ENCODE measurements at places on chromosomes 12 and 14. TPM values are rescaled to one million over a fixed set of nuclear protein-coding genes. Genes with fewer than 3 reads are reported as not detected.

Gene NKX2-1
- not detected for total RNA-seq

Gene HCAR3
- 0.41 TPM for total RNA-seq

Gene ISCA2
- 22.2 TPM for total RNA-seq

Gene ZC2HC1C
- total RNA-seq, result 1.1 TPM

Gene ADAM21
- not detected for total RNA-seq

Gene TAS2R7
- not detected for total RNA-seq

Gene SERPINA3
- total RNA-seq, result 140 TPM

Gene FGD4
- total RNA-seq, result 52.7 TPM

Gene ASB2
- 48.3 TPM for total RNA-seq

Gene CALM1
- total RNA-seq, result 493 TPM

- no peak for DNase-seq
- peaks cover 18% of the 10 kb centered on the region for H3K4me1 ChIP-seq
- H3K4me3 ChIP-seq, result peak overlapping the region; percentile 72
- no peak overlapping the region for H3K27ac ChIP-seq
These were observed 1.5 kb downstream of the FGD4 start for GRCh38 chr12:32400866-32401265.

- no peak for DNase-seq
- H3K27ac ChIP-seq, result peak overlapping the region; percentile 62
- no peaks in the 10 kb centered on the region for H3K36me3 ChIP-seq
- no peaks in the 10 kb centered on the region for H3K27me3 ChIP-seq
- peak overlapping the region; percentile 84 for H3K4me3 ChIP-seq
- peaks cover 43% of the 10 kb centered on the region for H3K4me1 ChIP-seq
These were observed 201.9 kb upstream of the FOXN3 start for GRCh38 chr14:89618811-89619551.

GRCh38 chr12:3328081-3328480 is 162.9 kb upstream of the PRMT8 start:
- no peak overlapping the region for H3K4me3 ChIP-seq
- H3K36me3 ChIP-seq, result no peaks in the 10 kb centered on the region
- no peaks in the 10 kb centered on the region for H3K4me1 ChIP-seq
- H3K27ac ChIP-seq, result no peak overlapping the region
- no peaks in the 10 kb centered on the region for H3K27me3 ChIP-seq

GRCh38 chr12:25495331-25496097 is 57.6 kb downstream of the LMNTD1 start:
- H3K27me3 ChIP-seq, result no peaks in the 10 kb centered on the region
- no peaks in the 10 kb centered on the region for H3K36me3 ChIP-seq
- DNase-seq, result no peak
- H3K27ac ChIP-seq, result no peak overlapping the region

DNA sequence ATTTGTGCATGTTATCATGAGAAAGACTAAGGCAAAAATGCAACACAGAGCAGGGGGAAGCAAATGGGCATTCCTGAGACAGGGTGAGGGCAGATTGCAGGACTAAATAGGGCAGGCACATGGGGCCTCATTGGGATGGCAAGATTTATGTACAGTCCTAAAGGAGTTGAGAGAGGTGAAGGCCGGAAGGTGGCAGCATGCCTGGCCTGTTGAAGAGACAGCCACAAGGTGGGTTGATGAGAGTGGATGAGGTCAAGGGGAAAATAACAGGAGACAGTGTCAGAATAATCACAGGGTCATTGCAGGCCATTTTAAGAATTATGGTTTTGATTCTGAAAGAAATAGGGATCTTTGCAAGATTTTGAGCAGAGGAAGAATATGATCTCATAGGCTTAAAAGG is 21.0 kb downstream of the PAH start:
- H3K36me3 ChIP-seq, result no peaks in the 10 kb centered on the region
- H3K27me3 ChIP-seq, result no peaks in the 10 kb centered on the region
- no peak for DNase-seq
- H3K4me3 ChIP-seq, result no peak overlapping the region
- H3K27ac ChIP-seq, result no peak overlapping the region

- H3K27me3 ChIP-seq, result no peaks in the 10 kb centered on the region
- no peak overlapping the region for H3K4me3 ChIP-seq
- H3K36me3 ChIP-seq, result no peaks in the 10 kb centered on the region
- no peak overlapping the region for H3K27ac ChIP-seq
- no peak for DNase-seq
These were observed 23.9 kb downstream of the GNG2 start for GRCh38 chr14:51884086-51884927.

DNA sequence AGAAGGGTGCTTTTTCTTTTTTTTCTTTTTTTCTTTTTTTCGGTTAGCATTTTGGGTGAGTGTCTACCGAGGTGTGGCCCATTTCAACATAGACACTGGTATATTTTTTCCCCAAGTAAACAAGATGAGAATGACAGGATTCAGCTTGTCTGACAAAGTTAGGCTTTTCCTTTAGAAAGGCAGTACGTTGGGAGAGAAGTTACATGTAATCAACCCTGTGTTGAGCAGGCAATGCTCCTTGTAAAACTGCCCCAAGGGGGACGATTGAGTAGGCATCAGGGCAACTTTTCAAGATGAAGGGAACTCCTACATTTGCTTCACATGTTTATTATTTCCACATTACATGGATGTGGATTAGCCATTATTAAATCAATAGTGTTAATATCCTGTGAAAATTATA is 1.7 kb downstream of the EMP1 start:
- no peaks in the 10 kb centered on the region for H3K36me3 ChIP-seq
- H3K4me1 ChIP-seq, result peaks cover 3% of the 10 kb centered on the region
- H3K27ac ChIP-seq, result no peak overlapping the region
- no peaks in the 10 kb centered on the region for H3K27me3 ChIP-seq

DNA sequence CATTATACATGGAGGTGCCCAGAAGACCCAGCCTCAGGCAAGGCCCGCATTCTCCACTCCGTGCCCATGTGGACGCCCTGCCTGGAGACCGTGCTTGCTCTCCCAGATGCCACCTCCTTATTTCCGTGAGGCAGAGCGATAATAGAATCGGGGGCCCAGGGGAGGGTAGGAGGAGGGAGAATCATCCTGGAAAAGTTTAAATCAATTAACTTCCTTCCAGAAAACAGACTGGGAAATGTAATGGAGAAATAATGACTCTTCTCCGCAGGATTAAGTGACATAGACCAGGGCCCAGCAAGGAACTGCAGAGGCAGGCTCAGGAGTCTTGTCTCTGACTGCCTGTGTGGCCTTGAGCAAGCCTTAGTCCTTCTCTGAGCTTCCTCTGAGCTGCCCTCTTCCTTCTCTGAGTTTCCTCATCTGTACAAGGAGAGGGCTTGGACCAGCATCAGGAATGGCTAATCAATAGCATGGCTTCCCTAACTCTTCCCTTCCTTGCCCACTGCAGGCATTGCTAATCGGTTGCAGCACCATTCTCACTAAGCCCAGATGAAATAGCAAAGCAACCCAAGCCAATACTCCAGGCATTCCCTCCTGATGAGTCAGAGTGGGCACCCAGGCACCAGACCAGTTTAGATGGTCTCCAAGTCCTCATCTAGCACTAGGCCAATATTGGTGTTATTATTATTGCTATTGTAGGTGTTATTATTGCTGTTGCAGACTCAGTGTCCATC is 11.3 kb upstream of the FAM222A start:
- DNase-seq, result no peak
- H3K27ac ChIP-seq, result no peak overlapping the region
- no peaks in the 10 kb centered on the region for H3K36me3 ChIP-seq
- H3K27me3 ChIP-seq, result no peaks in the 10 kb centered on the region
- no peaks in the 10 kb centered on the region for H3K4me1 ChIP-seq

DNA sequence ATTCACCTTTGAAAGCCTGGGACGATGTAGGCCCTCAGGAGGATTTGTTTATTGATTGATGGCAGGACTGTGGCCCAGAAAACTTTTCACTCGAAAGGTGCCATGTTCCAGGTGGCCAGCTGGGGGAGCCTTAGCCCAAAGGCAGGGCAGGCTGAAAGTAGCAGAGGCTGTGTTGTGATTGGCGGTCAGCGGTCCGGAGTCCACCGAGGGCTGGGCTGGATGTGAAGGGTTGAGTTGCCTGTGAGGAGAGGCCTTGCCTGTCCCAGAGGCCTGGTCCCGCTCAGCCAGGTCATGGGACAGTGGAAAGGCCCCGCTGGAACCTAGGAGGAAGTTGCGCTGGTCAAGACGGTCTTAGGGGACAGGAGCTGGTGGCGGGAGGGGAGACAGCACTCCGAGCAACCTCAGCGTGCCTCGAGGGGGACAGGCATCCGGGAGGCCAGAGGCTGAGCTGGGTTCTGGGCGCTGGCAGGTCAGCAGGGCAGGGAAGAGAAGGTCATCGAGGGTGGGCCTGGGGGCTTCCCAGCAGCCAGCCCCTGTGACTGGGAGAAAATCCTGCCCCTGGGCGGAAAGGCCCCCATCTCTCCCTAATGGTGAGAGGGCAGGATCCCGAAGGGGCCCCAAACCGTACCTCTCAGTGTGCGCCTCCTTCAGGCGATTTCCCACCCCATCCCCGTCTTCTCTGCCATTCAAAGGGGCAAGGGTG is 26.3 kb downstream of the CMA1 start:
- no peak for DNase-seq
- H3K4me3 ChIP-seq, result no peak overlapping the region
- no peaks in the 10 kb centered on the region for H3K4me1 ChIP-seq
- no peak overlapping the region for H3K27ac ChIP-seq

DNA sequence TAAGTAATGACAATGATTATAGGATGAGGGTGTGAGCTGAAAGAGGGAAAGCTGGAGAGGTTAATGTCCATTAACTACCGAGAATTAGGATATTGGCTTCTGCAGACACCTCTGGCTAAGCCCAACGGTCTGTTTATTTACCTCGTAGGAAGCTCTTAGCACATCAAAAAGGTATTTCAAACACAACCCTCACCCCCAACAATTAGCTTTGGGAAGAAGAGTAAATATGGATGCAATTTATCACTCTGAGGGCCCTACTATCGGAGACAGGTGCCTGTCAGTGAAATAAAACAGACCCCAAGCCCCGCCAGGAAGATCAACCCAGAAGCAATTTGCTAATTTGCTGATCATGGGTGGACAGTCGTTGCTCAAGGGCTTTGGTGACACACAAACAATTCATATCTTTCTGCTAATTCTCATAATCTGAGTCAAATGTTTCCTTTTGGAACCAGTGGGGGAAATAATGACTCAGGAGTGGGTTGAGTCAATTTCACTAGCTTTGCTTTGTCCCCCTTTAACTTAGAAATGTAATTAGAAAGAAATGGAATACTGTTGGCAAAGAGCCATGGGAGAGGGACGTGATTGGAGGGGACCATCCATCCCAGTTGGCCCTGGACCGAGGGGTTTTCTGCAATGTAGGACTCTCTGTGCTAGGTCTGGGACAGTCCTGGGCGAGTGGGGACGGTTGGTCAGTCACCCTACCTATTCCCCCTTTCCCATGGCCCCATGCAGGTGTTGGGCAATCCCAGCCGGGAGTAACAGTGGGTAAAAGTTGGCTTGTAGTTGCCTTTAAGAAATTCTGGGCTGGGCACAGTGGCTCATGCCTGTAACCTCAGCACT is 99.1 kb upstream of the MED13L start:
- no peaks in the 10 kb centered on the region for H3K36me3 ChIP-seq
- H3K27ac ChIP-seq, result no peak overlapping the region
- peaks cover 18% of the 10 kb centered on the region for H3K4me1 ChIP-seq
- H3K4me3 ChIP-seq, result no peak overlapping the region

GRCh38 chr14:94942601-94943000 is 172.7 kb upstream of the GSC start:
- H3K4me1 ChIP-seq, result no peaks in the 10 kb centered on the region
- H3K4me3 ChIP-seq, result no peak overlapping the region
- DNase-seq, result no peak
- no peaks in the 10 kb centered on the region for H3K27me3 ChIP-seq
- H3K27ac ChIP-seq, result no peak overlapping the region

GRCh38 chr14:51848120-51848519 is 12.3 kb upstream of the GNG2 start:
- no peak for DNase-seq
- no peaks in the 10 kb centered on the region for H3K4me1 ChIP-seq
- no peak overlapping the region for H3K27ac ChIP-seq
- H3K27me3 ChIP-seq, result no peaks in the 10 kb centered on the region
- H3K36me3 ChIP-seq, result no peaks in the 10 kb centered on the region

DNA sequence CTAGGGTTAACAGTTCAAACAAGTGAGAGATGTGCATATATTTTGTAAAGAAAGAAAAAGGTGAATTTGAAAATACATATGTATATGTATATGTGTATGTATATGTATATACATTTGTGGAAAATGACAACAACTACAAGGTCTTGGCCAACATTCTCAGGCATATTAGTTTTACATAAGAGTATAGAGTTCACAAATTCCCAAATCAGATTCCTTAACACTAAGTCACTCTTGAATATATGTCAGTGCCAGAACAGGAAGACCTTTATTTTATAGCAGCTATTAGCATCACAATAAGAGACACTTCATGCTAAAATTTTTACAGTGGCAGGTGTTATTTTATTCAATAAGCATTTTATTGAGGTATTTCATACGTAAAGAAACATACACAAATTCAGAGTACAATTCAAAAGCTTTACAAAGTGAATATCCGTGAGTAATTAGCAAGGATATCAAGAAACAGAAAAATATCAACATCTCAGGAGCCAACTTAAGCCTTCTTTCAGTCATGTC is 179.7 kb downstream of the SLC6A15 start:
- H3K27ac ChIP-seq, result no peak overlapping the region
- no peaks in the 10 kb centered on the region for H3K4me1 ChIP-seq
- no peak overlapping the region for H3K4me3 ChIP-seq
- no peak for DNase-seq

DNA sequence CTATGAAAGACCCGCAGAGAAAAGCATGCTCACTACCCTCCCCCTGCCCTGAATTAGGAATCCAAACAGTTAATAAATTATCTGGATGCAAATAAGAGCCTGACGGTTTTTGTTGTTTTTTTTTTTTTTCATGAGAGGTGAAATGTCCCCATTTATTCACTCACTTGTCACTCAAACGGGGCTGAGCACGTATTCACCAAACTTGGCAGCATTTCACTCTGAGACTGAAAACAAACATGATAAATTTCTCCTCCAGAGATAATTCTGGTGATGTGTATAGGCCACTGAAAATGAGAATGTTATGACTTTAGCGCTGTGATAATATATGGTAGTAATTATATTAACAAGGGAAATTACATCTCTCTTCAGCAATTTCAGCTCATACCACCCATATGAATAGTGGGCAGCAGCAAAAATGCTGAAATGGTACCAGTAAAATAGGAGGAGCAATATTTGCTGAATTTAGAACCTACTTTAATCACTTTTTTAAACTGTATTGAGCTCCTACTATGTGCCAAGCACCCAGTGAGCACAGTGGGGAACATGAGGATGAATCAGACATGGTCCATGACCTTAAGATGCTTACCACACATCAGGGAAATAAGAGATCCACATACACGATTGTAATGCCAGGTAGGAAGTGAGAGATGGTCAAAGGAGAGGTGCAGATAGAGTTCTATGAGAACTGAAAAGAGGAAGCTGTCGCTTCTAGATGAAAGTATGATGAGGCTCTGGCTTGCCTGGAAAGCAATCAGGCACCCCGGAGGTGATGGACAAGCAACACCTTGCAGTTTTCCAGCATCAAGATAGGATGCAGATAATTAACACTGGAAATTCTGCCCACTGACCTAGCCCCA is 286.5 kb upstream of the TMPO start:
- no peak for DNase-seq
- no peak overlapping the region for H3K4me3 ChIP-seq
- no peaks in the 10 kb centered on the region for H3K27me3 ChIP-seq
- H3K27ac ChIP-seq, result no peak overlapping the region

All from thoracic aorta (tissue), 2 donors.